Mucosa of gallbladder (tissue), 1 donor: ENCODE measurements at places on chromosomes 1 and 21. TPM values are rescaled to one million over a fixed set of nuclear protein-coding genes. Genes with fewer than 3 reads are reported as not detected.
A peak's percentile ranks its signal among the peaks of the same experiment; 100 is the strongest.

DNA sequence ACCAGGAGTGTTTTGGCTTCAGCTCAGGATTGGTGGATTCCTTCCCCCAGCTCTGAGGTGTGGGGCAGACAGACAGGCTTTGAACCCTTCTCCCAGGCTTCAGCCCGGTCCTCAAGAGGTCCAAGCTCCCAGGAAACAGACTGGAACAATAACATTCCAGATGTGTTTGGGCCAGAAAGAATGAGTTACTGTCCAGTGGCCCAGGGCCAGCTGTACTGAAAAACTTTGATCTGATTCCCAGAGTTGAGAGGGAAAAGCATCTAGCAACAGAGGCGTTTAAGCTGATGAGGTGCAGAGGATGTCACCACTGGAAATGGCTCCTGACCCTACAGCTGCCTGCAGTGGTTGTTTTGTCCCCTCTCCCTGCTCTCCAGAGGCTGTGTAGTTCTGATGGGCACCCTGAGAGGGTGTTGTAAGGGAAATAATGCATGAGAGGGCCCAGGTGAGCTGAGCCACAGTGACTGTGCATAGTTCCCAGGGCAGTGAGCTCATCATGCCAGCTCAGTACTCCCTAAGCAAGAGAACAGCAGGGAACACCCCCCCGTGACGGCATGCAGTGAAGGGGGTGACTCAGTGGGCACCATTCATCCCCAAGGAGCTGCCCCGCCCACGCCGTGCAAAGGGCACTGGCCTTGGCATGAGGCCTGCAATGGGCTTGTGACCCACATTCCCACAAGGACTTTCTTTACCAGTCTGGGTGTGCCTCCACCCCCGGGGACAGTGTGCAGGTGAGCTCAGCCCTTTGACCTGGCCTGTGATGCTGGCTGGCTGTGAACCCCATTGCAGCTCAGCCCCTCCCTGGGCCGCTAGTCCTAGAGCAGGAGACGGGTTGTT is 13.8 kb upstream of the SFN start:
- peak; percentile 82 for DNase-seq

DNA sequence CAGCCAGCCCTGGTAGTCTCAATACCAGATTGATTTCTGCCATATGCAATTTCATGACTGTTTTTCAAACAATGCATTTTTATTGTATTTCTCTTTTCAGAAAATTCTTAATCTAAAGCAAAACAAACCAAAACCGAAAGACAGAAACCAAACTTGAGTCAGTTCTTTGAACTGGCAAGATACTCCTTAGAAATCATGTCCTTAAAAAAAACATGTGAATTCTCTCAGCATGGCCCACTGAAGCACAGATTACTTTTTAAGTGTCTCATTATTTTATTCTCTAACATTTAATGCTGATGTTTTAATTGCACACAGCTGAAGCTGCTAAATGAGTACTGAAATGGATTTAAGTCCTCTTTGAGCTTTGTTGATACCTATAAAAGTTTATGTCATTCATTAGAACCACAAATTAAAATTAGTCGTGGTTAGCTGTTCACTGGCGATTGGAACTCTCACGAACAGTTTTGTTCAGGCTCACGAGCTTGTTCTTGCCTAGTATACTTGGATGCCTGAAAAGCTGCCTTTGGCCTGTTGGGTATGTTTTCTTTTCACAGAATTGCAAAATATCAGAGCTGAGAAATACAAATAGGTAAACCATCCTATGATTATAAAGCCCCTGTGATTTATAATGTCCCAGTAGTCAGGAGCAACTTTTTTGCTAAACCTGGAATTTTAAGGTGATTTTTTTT is 87.5 kb downstream of the CAMTA1 start:
- DNase-seq = no peak

- no peak for DNase-seq
These were observed 37.3 kb downstream of the VANGL2 start for GRCh38 chr1:160437432-160438316.

The SSR2 gene
- total RNA-seq = 217 TPM
